ENCODE measurements at places on chromosomes 13 and 19.
A peak's percentile ranks its signal among the peaks of the same experiment; 100 is the strongest.

- H3K4me1 ChIP-seq = peaks cover 6% of the 10 kb centered on the region
- peak overlapping the region; percentile 57 for H3K4me3 ChIP-seq
- no peak for DNase-seq
- peaks cover 87% of the 10 kb centered on the region for H3K27me3 ChIP-seq
- H3K36me3 ChIP-seq = no peaks in the 10 kb centered on the region
- H3K27ac ChIP-seq = no peak overlapping the region
These were observed 8.5 kb downstream of the CDX2 start for GRCh38 chr13:27960362-27961226.

- H3K36me3 ChIP-seq = no peaks in the 10 kb centered on the region
- H3K4me3 ChIP-seq = no peak overlapping the region
- H3K27ac ChIP-seq = no peak overlapping the region
- H3K4me1 ChIP-seq = no peaks in the 10 kb centered on the region
- no peaks in the 10 kb centered on the region for H3K27me3 ChIP-seq
- DNase-seq = no peak
These were observed 88.0 kb downstream of the TBC1D4 start for GRCh38 chr13:75393839-75394520.

GRCh38 chr19:14342809-14343208, 38.4 kb upstream of the ADGRE5 start:
- no peak overlapping the region for H3K4me3 ChIP-seq
- no peaks in the 10 kb centered on the region for H3K4me1 ChIP-seq
- no peaks in the 10 kb centered on the region for H3K27me3 ChIP-seq
- no peak overlapping the region for H3K27ac ChIP-seq
- DNase-seq = no peak
- H3K36me3 ChIP-seq = no peaks in the 10 kb centered on the region

DNA sequence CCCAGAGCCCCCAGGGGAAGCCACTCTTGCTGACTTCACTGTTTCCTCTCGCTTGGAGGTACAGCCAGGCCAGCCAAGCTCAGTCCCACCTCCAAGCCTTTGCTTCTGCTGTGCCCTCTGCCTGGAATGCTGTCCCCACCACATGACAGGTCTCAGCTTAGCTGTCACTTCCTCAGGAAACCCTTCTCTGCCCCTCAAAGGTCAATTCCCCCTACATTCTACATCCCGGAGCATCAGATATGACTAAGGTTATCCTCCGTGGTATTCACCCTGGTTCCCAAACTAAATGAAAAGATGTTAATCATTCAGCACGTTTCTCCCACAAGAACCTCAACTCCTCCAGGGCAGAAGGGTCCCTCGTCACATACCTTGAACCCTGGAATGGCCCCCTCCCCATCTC, 53.5 kb downstream of the PTPRS start:
- H3K36me3 ChIP-seq = no peaks in the 10 kb centered on the region
- H3K4me1 ChIP-seq = no peaks in the 10 kb centered on the region
- DNase-seq = no peak
- peaks cover 7% of the 10 kb centered on the region for H3K27me3 ChIP-seq

DNA sequence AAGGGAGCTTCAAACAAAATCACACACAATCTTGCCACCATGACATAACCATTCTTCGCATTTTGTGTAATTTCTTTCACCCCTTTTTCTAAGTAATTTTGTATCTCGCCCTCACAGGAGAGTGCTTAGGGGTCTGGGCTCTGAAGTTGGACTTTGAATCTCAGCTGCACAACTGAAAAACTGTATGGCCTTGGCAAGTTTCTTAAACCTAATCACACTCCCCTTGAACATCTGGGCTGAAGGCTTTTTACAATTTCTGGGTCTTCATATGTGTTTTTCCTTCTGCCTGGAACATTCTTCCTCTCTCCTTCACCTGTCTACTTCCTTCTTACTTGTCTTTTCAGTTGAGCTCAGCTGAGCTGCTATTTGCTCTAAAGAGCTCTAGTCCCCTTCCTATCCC, 24.3 kb upstream of the CPB2 start:
- H3K4me1 ChIP-seq = peaks cover 31% of the 10 kb centered on the region
- no peak overlapping the region for H3K4me3 ChIP-seq
- no peak for DNase-seq
- no peaks in the 10 kb centered on the region for H3K27me3 ChIP-seq
- peak overlapping the region; percentile 15 for H3K27ac ChIP-seq

- peaks cover 5% of the 10 kb centered on the region for H3K4me1 ChIP-seq
These were observed 5.3 kb downstream of the ZNF763 start for GRCh38 chr19:11970174-11970573.

DNA sequence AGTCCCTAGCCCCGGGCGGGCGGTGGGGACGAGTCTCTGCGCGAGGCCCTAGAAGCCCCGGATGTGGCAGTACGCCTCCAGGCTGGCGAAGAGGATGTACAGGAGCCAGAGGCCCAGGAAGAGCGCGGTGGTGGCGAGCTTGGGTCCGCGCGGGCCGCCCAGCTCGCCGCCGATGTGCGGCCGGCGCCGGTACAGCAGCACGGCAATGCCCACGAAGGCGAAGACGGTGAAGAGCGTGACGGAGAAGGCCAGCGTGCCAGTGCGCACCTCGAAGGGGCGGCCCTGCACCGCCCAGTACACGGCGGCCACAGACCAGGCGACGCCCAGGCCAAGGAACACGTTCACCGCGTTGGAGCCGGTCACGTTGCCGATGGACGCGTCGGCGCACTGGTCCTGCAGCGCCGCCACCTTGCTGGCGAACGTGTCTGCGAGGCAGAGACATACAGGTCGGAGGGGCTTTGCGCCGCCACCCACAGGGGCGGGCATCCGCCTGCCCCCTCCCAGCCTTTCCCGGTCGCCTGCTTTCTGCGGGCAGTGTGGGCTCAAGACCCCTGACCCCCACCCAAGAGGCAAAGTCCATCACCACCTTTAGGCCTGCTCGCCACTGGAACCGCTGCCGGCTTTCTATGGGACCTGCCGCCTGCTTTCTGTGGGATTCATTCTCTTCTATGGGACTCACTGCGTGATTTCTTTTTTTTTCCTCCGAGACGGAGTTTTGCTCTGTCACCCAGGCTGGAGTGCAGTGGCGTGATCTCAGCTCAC, 10.9 kb upstream of the MEIS3 start:
- peaks cover 15% of the 10 kb centered on the region for H3K27me3 ChIP-seq
- no peak overlapping the region for H3K27ac ChIP-seq
- H3K4me3 ChIP-seq = peak overlapping the region; percentile 60
- H3K4me1 ChIP-seq = peaks cover 14% of the 10 kb centered on the region
- DNase-seq = no peak

GRCh38 chr13:106467427-106468122, 67.9 kb downstream of the EFNB2 start:
- no peaks in the 10 kb centered on the region for H3K36me3 ChIP-seq
- no peak overlapping the region for H3K27ac ChIP-seq
- DNase-seq = no peak
- H3K4me1 ChIP-seq = no peaks in the 10 kb centered on the region
- H3K4me3 ChIP-seq = no peak overlapping the region
- no peaks in the 10 kb centered on the region for H3K27me3 ChIP-seq

DNA sequence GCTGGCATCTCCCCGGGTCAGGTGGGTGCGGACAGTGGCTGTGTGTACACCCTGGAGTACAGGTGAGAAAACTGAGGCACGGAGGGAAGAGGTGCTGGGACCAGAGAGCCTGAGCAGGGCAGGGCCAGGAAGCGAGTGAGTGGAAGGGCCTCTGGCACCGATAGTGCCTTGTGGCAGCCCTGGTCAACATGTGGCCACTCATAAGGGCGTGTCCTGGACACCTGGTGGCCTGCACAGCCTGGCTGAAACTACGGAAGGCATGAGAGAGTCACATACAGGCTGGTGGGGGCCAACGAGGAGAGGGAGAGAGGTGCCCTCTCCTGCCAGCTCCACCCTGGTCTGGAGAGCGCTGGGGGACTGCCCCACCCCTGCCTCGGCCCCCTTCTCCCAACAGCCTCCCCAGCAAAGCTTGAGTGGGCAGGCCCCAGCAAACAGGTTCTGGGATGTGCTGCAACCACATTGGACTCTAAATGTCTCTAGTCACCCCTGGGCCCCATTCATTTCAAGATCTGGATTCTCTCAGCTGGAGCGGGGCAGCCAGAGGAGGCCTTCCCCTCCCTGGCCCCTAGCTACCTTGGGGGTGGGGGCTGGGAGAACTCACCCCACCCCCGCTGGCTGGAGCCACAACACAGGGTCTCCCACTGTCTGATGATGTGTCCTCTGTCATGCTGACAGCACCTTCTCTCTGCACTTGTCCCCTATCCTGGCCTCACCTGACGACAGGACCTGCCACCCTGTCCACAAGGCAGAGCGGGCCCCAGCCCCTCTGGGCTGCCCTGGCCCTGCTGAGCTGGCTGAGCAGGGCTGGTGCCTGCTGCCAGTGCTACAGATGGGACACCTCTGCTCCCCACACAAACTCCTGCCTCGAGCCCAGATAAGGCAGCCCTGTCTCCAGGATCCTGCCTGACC, 5.8 kb downstream of the CBARP start:
- H3K4me3 ChIP-seq = no peak overlapping the region
- no peaks in the 10 kb centered on the region for H3K27me3 ChIP-seq
- DNase-seq = no peak
- H3K4me1 ChIP-seq = no peaks in the 10 kb centered on the region

DNA sequence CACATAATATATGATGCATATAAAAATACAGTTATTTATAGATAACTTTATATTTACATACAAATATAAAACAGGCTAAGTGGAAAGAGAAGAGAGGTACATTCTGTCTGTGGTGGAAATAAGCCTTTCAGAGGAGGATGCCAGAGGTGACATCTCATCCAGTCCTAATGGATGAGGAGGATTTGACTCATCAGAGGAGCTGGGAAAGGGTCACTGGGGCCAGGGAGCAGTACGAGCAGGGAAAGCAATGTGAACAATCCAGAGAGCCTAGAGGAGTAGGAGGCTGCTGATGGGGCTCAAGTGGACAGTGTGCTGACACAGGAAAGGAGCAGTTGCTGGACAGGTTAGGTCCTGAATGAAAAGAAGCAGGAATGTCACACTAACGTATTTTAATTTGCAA, 18.6 kb downstream of the NALCN start:
- no peak for DNase-seq
- no peaks in the 10 kb centered on the region for H3K27me3 ChIP-seq
- no peak overlapping the region for H3K4me3 ChIP-seq
- no peak overlapping the region for H3K27ac ChIP-seq
- H3K36me3 ChIP-seq = no peaks in the 10 kb centered on the region
- H3K4me1 ChIP-seq = no peaks in the 10 kb centered on the region

DNA sequence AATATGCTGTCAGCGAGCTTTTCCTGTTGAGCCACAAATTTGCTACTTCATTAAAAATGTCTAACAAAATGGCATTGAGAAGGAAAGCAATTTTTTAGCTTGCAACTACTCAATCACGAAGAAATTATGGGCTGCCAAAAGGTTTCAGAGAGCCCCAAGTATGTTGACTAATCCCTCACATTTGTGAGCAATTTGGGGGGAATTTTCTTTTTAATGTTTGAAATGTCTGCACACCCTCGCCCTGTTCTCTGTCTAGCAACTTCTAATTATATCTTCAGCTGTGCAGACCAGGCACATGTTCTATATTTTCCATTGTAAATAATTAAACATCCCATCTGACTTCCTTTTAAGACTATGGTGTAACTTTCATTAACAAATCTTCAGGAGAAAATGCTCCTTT, 192.9 kb downstream of the DCT start:
- H3K36me3 ChIP-seq = no peaks in the 10 kb centered on the region
- no peaks in the 10 kb centered on the region for H3K4me1 ChIP-seq
- H3K27ac ChIP-seq = no peak overlapping the region
- H3K4me3 ChIP-seq = no peak overlapping the region
- peaks cover 8% of the 10 kb centered on the region for H3K27me3 ChIP-seq
- no peak for DNase-seq

GRCh38 chr13:80962173-80962572, 621.2 kb upstream of the SPRY2 start:
- no peaks in the 10 kb centered on the region for H3K4me1 ChIP-seq
- no peaks in the 10 kb centered on the region for H3K36me3 ChIP-seq
- no peak overlapping the region for H3K27ac ChIP-seq
- H3K27me3 ChIP-seq = no peaks in the 10 kb centered on the region
- no peak overlapping the region for H3K4me3 ChIP-seq

DNA sequence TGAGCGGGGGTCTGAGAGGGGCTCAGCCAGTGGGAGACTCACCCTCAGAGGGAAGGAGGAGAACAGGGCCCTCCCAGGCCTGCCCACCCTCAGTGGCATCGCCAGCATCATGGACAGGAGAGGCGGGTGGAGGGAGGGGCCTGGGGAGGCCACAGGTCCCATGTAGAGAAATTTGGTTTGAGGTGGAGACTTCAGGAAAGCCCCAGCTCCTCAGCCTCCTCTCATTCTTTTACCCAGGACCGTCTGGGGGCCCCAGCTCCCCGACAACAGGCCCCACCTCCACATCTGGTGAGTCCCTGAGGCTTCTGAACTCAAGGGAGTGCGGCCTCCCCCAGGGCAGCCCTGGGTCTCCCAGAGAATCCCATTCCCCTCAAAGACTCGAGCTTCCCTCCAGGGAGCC, 3.1 kb downstream of the LILRB1 start:
- no peak overlapping the region for H3K4me3 ChIP-seq
- H3K36me3 ChIP-seq = no peaks in the 10 kb centered on the region
- H3K27ac ChIP-seq = no peak overlapping the region

- DNase-seq = no peak
- no peak overlapping the region for H3K4me3 ChIP-seq
- no peaks in the 10 kb centered on the region for H3K4me1 ChIP-seq
- peaks cover 29% of the 10 kb centered on the region for H3K27me3 ChIP-seq
These were observed 34.3 kb downstream of the CYP2B6 start for GRCh38 chr19:41025411-41025810.
